Hematopoietic multipotent progenitor cell treated with erythropoietin and hydrocortisone succinate and interleukin-3 and kit ligand, for 6 days (in vitro differentiated cells): ENCODE measurements at places on chromosomes 1 and 21.

DNA sequence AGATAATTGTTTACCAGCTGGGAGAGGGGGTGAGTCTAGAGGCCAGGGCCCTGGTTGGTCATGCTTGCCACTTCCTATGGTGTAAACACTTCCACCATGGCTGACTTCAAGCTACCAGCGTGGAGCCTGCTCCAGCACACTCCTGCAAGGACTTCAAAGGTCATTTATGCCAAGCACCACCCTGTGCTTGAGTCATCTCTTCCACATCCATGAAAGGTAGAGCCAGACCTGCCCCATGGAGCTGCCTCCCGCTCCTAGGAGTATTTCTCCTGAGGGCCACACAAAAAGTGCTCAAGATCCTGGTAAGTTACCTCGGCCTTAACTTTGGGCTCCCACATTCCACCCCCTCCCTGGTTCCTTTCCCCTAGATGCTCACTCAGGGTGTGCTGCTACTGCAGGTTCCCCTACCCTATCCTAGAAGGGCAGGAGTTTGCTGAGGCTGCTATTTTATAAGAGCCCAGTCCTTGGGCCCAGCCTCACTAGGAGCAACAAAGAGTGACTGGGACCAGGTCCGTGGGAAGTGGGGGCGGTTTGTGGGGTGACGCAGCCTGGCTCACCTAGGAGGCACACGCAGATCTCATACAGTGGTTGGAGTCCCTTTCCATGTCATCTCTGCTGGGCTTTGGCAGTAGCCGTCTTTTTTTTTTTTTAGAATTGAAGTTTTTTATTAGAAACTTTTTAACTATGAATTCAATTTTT is 2.4 kb downstream of the RAB7B start:
- no peak for DNase-seq

GRCh38 chr1:74584185-74584584 is 71.8 kb upstream of the LRRC53 start:
- no peak for DNase-seq

DNA sequence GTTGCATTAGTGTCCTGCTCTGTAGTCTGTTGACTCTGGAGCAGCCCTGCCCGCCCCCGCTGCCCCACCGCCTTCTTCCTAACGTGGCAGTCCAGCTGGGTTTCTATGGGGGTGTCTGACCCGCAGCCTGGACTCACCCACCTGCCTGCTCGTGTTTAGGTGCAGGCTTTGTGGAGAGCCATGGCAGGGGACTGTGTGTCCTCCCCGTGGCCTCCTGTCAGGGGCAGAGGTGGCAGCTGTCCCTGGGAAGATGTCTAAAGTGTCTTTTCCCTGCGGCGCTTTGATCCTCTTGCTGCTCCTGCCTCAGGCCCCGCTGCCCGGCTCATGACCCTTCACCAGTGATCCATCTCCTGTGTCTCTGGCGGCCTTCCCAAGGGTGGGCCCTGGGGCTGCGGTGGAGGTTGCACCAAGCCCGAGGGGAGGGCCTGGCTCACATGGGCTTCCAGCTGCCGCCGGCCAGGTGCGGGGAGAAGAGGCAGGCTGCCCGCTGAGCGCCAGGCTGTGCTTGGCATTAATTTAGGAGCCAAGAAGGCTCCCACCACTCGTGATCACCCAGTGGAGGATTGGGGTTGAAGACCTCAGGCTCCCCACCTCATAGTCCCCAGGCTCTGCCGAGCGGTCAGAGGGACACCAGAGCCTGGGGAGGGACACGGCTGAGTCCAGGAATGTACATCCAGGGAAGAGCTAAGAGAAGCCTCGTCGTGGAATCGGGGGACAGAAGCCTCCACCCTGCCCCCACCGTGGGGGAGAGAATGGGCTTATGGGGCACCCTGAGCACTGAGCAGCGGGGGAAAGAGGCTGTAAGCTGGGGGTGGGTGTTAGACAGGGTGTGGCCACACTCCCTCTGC is 44.1 kb downstream of the COL18A1 start:
- DNase-seq, result no peak

GRCh38 chr1:107051266-107051665 is 5.2 kb upstream of the PRMT6 start:
- DNase-seq, result no peak

GRCh38 chr1:23736437-23737134 is 6.7 kb upstream of the ELOA start:
- DNase-seq, result no peak

DNA sequence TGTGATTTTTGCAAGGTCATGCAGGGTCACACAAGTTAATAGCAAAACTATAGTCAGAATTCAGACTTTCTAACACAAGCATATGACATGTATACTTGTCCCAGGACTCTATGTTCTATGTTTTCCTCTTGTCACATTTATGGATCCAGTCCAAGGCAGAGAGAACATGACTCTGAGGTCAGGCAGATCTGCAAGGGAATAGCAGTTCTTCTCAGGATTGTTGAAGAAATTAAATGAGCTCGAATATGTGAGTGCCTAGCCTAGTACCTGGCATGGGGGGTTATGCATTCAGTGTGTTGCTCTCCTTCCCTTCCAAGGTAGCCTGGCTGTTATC is 9.5 kb upstream of the RPTN start:
- no peak for DNase-seq

DNA sequence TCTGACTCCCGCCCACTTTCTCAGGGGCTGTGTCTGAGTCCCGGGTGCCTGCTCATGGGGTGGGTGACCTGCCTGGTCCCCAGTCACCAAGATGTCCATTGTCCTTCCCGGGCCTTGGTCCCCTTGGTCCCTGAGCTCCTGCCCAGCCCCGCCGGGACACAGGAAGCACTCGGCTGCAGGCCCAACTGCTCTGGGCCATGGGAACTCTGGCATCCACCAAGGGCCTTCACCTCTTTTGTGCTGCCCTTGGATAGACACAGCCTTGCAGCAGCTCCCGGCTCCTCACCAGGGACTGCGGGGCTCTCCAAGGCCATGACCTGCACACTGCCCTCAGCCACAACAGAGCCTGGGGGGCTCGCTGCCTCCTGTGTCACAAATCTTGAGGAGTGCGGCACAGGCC is 22.1 kb upstream of the MX1 start:
- no peak for DNase-seq

GRCh38 chr21:42156690-42157605 is 62.0 kb upstream of the ABCG1 start:
- no peak for DNase-seq

GRCh38 chr1:181179987-181180365 is 91.5 kb downstream of the IER5 start:
- no peak for DNase-seq

- DNase-seq, result no peak
Measured at GRCh38 chr1:78045563-78045925, 222 bp upstream of the GIPC2 start.

GRCh38 chr21:37273440-37273839 is 6.3 kb upstream of the VPS26C start:
- no peak for DNase-seq

- no peak for DNase-seq
Measured at GRCh38 chr1:72355899-72356298, 73.6 kb upstream of the NEGR1 start.

DNA sequence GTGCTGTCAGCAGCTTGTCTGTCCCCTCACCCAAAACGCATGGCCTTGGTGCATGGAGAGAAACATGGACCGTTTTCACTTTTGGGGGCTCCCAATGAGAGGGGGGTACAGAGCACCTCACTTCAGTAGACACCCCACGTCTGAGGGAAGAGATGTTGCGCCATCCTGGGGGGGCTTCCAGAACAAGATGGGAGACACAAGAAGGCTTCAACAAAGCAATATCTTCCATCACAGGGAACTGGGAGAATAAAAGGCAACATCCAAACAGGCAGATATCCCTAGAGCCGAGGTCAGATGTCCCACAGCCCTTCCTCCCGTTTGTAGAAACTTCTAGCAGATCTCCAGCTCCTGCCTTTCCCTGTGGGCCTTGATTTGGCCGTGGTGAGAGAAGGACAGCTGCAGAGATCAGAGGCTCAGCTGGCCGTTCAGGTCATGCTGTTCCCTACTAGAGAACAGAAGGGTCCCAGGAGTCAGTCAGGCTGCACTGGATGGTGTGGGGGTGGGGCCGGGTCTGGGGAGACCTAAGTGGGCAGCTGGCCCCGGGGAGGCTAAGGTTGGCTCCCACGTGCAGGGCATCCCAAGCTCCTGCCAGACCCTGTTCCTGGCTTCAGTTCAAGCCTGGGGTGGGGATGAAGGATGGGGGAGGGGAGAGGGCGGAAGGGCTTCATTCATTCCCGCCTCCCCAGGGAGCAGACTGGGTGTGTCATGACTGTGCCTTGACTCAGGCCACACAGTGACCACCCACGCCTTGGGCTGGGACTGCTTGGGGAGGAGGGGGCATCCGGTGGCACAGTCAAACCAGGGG is 4.4 kb downstream of the PLOD1 start:
- DNase-seq, result no peak

GRCh38 chr1:21313886-21314721 is 23.8 kb upstream of the ECE1 start:
- no peak for DNase-seq

- no peak for DNase-seq
Measured at GRCh38 chr1:25675729-25676476, 59.3 kb downstream of the MAN1C1 start.

GRCh38 chr1:165564561-165564960 is 20.8 kb downstream of the LRRC52 start:
- peak; percentile 3 for DNase-seq

- DNase-seq, result peak; percentile 94
Measured at GRCh38 chr1:168342572-168343280, 62.0 kb downstream of the TBX19 start.

- peak; percentile 70 for DNase-seq
Measured at GRCh38 chr21:44920694-44921604, at the start of gene ITGB2. ITGB2 (minus strand) TSS chr21:44920899; CDS start chr21:44910782, 10,117 bp downstream.

GRCh38 chr1:42427240-42427639 is 28.6 kb downstream of the ZMYND12 start:
- no peak for DNase-seq

GRCh38 chr1:184385865-184386311 is 941 bp upstream of the C1orf21 start:
- no peak for DNase-seq

GRCh38 chr1:55252942-55253589 is 37.9 kb upstream of the USP24 start:
- no peak for DNase-seq

GRCh38 chr1:181789395-181789794 is 272.1 kb downstream of the ZNF648 start:
- no peak for DNase-seq

DNA sequence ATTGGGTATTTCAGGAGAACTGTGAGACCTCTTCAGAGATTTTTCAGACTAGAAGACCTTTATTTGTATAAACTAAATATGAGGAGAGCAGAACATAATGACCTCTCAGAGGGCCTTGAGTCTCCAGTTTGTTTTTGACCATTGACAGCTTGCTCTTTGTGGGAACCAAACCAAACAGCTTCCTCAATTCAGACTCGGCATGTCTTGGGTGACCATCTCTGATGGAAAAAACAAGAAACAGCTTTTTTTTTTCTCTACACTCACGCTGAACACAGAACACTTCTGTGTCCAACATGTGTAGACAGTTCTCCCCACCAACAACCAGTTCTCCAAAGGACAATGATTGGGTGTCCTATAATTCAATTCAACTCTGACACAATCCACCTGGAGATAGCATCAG is 11.5 kb downstream of the ATP1A4 start:
- no peak for DNase-seq

DNA sequence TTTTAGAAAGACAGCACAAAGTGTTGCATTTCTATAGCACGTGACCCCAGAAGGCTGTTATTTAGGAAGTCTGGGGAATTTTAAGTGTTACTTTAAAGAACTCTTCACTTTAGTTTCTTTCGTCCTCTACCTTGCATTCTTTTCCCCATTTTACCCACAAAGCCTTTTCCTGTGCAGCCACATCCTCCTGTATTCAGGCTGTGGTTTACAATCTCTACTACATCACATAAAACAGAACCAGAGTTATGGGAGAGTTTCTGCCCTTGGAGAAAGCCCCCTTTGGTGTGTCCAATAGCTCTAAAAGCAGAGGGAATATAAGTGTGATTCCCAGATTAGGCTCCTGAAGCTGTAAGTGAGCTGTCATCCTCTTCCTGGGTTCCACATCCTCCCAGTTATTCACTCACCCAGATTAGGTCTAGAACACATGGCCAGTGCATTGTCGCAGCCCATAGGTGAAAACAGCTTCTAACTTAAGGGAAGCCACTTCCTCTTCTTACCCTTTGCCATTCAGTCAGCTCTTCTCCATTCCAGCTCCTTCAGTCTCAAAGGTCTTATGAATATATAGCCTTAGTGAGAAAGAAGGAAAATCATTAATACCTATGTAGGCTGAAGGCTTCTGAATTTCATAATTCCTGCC is 171.1 kb downstream of the PIGK start:
- no peak for DNase-seq

DNA sequence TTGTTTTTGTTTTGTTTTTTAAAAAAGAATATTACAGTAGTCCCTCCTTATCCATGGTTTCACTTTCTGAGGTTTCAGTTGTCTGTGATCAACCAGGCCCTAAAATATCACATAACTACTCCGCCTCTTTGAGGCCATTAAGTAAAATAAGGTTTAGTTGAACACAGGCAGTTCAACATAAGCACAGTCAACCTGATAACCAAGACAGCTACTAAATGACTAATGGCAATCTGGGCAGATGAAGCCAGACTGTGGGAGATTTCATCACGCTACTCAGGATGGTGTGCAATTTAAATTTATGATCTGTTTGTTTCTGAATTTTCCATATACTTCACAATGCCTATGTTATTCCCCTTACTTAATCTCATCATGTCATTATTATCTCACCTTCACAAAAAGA is 30.1 kb downstream of the LDLRAD1 start:
- DNase-seq, result no peak

DNA sequence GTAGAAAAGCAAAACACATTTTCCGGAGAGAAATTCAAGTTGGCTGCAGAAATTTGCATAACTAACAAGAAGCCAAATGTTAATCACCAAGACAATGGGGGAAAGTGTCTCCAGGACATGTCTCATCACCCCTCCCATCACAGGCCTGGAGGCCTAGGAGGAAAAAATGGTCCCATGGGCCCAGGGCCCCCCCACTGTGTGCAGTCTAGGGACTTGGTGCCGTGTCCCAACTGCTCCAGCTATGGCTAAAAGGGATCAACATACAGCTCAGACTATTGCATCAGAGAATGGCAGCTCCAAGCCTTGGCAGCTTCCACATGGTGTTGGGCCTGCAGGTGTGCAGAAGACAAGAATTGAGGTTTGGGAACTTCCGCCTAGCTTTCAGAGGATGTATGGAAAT is 138.2 kb downstream of the USH2A start:
- DNase-seq, result no peak

- DNase-seq, result no peak
Measured at GRCh38 chr1:42035205-42035829, 116.6 kb upstream of the HIVEP3 start.

GRCh38 chr1:63866084-63866483 is 92.3 kb downstream of the ROR1 start:
- no peak for DNase-seq
